Activated gamma-delta T cell (primary cell): ENCODE measurements at places on chromosomes 7 and 10.
A peak's percentile ranks its signal among the peaks of the same experiment; 100 is the strongest.

DNA sequence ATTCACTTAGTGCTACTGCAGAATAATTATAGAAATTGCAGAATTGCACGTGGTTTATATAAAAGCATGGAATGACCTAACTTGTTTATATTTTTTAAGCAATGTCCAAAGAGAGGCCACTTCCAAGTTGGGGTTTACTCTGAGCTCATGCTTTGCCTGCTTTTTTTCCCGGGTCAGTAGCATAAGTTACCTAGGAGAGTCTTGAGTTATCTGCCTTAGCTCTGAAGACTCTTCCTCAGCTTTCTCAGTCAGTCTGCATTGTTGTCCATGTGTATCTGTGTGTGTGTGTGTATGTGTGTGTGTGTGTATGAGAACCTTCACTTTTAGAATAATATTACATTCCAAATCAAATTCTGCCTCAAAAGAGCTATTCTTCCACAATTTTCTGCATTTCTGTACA, 239.5 kb upstream of the TCF7L2 start:
- DNase-seq: no peak

- no peak for DNase-seq
These were observed 100.8 kb downstream of the EBF3 start for GRCh38 chr10:129863201-129863663.

DNA sequence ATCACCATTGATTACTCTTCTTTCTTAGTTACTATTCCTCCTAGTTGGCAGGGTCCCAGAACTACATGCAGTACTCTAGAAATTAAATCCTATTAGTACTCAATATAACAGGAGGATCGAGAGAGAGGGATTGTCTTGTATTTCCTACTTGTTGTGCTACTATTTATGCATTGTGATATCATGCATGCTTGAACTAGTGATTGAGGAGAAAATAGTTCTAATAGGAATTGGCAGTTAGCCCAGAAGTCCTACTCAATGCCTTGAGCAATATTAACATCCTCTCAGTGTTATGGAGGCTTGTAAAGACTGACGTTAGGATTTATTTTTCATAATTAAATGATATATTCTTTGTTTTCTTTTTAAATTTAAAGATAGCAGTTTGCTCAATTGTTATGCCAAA, 67.4 kb downstream of the FOXP2 start:
- no peak for DNase-seq

DNA sequence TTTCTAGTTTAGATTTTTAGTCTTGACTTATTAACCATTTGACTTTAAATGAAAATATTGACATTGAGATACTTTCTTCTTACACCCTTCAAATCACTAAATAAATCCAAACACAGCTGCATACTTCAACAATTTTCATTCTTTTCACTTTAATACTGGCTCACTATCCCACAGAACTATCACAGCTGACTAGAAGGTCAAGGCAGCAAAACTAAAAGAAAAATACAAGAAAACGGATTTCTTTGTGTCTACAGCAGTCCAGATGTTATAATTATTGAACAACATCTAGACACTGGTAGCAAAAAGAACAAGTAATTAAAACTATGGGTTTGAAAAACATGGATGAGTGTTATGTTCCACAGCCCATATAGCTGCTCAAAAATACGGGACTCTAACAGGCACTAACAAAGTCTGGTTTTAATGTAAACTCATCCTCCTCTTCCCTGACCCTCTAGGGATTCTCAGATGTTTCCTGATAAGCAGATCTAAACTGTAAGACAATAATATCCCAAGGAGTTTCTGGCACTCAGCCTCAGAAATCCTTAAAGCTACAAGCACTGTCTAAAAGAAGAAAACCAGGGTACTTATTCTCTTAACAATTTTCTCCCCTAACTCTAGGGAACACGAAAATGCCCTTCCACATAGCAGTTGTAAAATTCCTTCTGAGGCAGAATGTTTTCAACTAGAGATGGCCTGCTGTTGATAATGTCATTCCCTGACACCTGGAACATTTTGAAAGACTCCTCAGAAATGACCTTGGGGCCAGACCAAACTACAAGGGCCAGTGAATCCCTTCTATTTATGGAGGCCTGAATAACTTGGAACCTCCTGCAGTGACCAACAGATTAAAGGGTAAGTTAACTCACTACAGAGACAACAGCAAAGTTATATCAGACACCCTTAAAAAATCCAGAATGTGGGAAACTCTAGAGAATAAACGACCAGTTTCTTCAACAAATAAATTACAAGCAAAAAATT, 12.8 kb downstream of the DNMBP start:
- no peak for DNase-seq

GRCh38 chr7:8060241-8060640, 91.6 kb downstream of the GLCCI1 start:
- DNase-seq: no peak

- no peak for DNase-seq
These were observed 335.3 kb downstream of the GFRA1 start for GRCh38 chr10:115937768-115938056.

GRCh38 chr7:156176039-156176438, 363.8 kb upstream of the SHH start:
- DNase-seq: no peak

DNA sequence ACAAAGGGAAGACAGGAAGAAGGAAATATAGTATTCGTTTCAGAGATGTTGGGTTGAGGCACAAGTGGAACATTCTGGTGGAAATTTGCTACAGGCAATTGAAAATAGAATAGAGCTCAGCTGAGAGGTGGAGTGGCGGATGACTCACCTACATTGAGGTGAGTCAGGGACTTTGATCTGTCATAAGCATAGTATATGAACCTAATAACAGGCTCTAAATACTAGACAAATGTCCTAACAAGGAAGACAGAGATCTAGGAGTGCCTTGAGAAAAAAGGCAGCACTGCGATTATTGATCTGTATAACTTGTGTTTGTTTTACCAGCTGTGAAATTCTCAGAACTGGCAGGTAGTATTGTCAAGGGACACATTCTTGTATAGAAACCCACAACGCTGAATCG, 907 bp upstream of the IFRD1 start:
- DNase-seq: no peak

DNA sequence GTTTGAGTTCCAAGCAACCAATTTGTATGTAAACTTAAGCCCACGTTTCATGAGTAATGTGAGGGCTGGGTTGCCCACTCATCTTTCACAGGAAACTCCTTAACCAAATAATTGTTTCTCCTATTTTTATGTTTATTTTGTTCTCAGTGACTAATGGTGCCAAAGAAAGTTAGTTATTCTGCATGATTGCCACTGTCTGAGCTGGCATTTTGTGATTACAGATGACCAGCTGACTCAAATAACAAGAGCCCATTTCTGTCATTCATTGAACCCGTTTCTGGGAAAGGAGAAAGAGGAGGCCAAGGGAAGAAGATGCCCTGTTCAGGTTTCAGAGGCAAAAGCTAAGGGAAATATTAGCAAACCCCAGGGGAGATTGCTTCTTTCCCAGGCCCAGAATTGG, 186.9 kb upstream of the MYO3A start:
- DNase-seq: no peak

GRCh38 chr10:70595566-70596016, 7.0 kb downstream of the PRF1 start:
- no peak for DNase-seq

DNA sequence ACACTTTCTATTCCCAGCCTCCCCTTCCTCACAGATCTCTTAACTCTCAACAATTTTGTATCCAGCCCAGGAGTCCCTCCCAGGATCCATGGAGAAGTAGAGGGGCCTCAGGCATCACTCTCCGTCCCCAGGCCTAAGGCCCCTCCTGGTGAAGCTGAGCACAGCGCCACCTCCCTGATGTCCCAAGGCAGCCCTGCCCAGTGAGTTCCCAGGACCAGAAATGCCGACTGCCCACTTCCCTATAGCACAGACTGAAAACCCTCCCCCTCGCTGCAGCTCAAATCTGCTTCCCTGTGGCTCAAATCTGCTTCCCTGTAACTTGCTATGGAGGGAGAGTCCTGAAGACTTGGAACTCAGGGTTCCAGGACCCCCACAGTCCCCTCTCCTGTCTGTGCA, 35.6 kb downstream of the YKT6 start:
- no peak for DNase-seq

DNA sequence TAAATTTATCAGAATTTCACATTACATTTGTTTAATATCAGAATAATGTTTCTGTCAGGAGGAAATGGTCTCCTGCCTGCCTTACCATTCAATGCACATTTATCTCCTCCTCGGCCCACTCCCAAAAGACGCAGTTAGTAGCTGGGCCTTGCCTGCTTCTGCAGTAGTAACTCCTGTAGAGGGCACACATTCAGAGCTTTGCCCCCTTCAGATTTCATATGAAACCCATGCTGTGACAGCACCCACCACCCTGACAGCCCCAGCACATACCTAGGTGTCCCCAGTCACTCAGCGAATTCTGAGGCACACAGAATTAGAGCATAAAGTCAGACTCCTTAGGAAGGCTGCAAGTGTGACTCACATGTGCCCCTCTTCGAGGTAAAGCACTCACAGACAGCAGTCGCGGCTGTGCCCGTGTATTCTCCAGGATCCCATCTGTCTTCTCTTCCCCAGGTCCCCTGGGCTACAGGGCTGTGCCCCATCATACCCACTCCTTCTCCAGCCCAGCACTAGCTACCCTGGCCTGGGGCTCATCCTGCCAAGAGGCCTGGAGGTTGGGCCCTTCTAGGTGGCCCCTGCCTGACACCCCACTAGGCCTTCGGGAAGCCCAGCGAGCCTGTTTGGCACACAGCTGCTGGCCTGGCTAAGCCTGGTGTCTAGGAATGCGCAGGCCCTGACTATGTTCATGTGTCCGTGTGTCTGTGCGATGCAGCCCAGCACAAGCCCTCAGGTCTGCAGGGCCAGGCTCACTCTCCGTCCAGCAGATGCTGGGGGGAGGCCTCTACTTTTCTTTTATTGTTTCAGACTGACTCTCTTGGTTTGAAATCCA, 4.7 kb upstream of the DEPP1 start:
- DNase-seq: no peak

GRCh38 chr7:2760098-2760889, 72.3 kb downstream of the AMZ1 start:
- DNase-seq: no peak

- DNase-seq: no peak
These were observed 69.2 kb downstream of the ARMC3 start for GRCh38 chr10:22997096-22997495.

DNA sequence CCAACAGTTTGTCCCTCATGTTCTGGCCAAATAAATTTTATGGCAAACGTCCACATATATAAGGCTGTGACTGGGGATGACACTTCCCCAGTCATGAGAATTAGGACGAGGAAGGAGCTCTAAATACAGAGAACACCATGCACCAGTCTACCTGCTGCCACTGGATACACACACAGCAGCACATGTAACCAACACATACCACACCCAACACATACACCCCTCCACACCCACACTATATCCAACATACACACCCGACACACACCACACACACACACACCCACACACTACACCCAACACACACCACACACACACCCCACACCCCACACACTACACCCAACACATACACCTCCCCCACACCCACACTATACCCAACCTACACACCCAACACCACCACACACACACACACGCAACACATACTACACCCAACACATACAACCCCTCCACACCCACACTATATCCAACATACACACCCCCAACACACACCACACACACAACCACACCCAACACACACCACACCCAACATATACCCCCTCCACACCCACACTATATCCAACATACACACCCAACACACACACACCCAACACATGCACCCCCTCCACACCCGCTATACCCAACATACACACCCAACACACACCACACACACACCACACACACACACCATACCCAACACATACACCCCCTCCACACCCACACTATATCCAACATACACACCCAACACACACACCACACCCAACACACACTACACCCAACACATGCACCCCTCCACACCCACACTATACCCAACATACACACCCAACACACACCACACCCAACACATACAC, 74.1 kb downstream of the HIPK2 start:
- DNase-seq: no peak

- DNase-seq: no peak
These were observed 94.4 kb upstream of the STEAP4 start for GRCh38 chr7:88401009-88401623.

DNA sequence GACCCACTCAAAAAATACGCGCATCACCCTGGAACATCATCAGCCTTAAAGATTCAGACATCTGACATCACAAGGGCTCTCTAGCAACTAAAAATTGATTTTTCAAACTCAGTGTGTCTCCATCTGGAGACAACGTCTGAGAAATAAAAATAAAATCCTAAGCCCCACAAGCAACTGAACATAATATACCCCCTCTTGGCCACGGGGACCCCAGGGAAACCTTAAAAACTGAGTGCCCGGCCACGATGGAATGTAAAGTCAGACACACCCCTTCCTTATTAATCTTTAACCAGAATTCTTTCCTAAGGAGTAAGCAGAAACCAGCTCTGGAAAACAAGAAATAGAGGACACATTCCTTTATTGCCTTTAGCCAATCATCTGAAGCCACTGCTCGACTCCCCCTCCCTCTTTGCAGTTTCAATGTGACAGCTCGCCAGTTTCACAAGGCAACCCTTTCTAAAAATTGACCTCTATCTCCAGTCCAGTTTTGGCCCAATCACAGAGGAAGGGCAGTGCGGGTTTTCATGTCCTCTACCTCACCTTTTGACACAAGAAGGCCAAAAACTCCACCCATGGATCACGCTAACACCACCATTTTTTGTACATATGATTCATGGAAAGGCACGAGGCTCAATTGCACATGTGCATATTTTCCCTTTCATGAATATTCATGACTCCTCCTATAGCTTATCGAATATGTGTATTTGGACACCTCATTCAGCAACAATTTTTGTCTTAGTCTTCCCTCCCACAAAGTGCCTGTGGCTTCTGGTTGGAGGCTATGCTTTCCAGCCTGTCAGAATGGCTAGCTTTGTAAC, 24.2 kb downstream of the IFIT3 start:
- DNase-seq: no peak

DNA sequence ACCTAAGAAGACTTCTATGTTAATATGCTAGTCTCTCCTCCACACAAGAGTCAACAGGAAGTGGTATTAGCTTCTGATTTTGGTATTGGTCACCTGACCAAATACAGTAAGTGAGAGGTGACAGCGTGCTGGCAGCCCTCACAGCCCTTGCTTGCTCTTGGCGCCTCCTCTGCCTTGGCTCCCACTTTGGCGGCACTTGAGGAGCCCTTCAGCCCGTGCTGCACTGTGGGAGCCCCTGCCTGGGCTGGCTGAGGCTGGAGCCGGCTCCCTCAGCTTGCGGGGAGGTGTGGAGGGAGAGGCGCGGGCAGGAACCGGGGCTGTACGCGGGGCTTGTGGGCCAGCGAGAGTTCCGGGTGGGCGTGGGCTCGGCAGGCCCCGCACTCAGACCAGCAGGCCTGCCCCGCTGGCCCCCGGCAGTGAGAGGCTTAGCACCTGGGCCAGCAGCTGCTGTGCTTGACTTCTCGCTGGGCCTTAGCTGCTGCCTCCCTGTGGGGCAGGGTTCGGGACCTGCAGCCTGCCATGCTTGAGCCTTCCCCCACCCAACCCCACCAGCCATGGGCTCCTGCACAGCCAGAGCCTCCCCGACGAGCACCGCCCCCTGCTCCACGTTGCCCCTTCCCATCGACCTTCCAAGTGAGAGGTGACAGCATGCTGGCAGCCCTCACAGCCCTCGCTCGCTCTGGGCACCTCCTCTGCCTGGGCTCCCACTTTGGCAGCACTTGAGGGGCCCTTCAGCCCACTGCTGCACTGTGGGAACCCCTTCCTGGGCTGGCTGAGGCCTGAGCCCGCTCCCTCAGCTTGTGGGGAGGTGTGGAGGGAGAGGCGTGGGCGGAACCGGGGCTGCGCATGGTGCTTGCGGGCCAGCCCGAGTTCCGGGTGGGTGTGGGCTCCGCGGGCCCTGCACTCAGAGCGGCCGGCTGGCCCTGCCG, 4.2 kb upstream of the ACSL5 start:
- DNase-seq: peak; percentile 13

GRCh38 chr7:100489824-100490223, 6.1 kb downstream of the NYAP1 start:
- no peak for DNase-seq
